ENCODE measurements at places on chromosomes 4 and X. TPM values are rescaled to one million over a fixed set of nuclear protein-coding genes. Genes with fewer than 3 reads are reported as not detected.

The ADH4 gene
- total RNA-seq, result not detected

The CPXCR1 gene
- not detected for total RNA-seq

The GNPDA2 gene
- 8.4 TPM for total RNA-seq

The EGF gene
- 11.8 TPM for total RNA-seq

The SFRP2 gene
- total RNA-seq, result not detected

The PDHA1 gene
- 93.6 TPM for total RNA-seq

The PLAC8 gene
- total RNA-seq, result 146 TPM

The PCDH7 gene
- not detected for total RNA-seq

The NAA11 gene
- total RNA-seq, result not detected

GRCh38 chr4:163762741-163763140 is 268.3 kb downstream of the TMA16 start:
- H3K4me3 ChIP-seq, result no peak overlapping the region
- no peaks in the 10 kb centered on the region for H3K4me1 ChIP-seq
- no peak for DNase-seq
- H3K36me3 ChIP-seq, result no peaks in the 10 kb centered on the region
- H3K27ac ChIP-seq, result no peak overlapping the region

GRCh38 chrX:77442728-77443127 is 4.5 kb upstream of the FGF16 start:
- H3K36me3 ChIP-seq, result peaks cover 2% of the 10 kb centered on the region
- no peak overlapping the region for H3K27ac ChIP-seq
- peaks cover 20% of the 10 kb centered on the region for H3K27me3 ChIP-seq
- no peak overlapping the region for H3K4me3 ChIP-seq

- no peaks in the 10 kb centered on the region for H3K36me3 ChIP-seq
- H3K27ac ChIP-seq, result no peak overlapping the region
- no peak for DNase-seq
- no peaks in the 10 kb centered on the region for H3K27me3 ChIP-seq
- H3K4me1 ChIP-seq, result no peaks in the 10 kb centered on the region
These were observed 218.2 kb downstream of the BANK1 start for GRCh38 chr4:102008711-102009110.

- H3K27me3 ChIP-seq, result no peaks in the 10 kb centered on the region
- no peak overlapping the region for H3K4me3 ChIP-seq
- H3K27ac ChIP-seq, result no peak overlapping the region
- H3K4me1 ChIP-seq, result no peaks in the 10 kb centered on the region
- H3K36me3 ChIP-seq, result no peaks in the 10 kb centered on the region
- DNase-seq, result no peak
These were observed 1080.9 kb downstream of the FAT4 start for GRCh38 chr4:126395664-126396063.

GRCh38 chrX:115912372-115912897 is 258.1 kb upstream of the AGTR2 start:
- no peak for DNase-seq
- H3K36me3 ChIP-seq, result no peaks in the 10 kb centered on the region
- H3K4me1 ChIP-seq, result no peaks in the 10 kb centered on the region
- no peak overlapping the region for H3K4me3 ChIP-seq

DNA sequence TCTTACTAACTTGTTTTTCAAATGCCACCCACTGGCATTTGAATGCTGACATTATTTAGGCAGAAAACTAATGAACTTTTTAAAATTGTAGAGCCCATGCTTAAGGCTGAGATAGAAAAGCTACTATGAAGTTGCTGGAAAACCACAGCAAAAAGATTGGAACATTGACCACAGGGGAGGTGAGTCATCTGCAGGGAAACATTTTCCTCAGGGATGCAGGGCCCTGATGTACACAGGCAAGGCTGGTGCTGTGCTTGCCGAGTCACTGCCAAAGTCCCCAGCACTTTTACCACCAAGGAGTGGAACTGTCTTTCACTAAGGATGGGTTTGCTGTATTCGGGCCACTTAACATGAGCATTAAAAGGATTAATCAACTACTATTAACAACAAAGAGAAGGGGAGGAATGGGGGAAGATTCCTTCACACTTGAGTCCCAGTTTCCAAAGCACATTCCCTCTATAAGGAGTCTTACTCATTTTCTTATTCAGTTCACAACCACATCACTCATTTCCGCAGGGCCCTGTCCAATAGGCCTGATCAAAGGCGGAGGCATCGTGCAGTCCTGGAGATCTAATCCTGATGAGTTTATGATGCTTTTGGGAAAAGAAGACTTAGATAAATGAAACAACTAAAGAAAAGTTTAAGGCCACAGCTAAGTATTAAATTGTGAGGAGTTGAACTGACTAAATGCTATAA is 202.9 kb upstream of the NPY2R start:
- no peak overlapping the region for H3K27ac ChIP-seq
- no peaks in the 10 kb centered on the region for H3K4me1 ChIP-seq
- H3K4me3 ChIP-seq, result no peak overlapping the region
- no peaks in the 10 kb centered on the region for H3K36me3 ChIP-seq
- peaks cover 5% of the 10 kb centered on the region for H3K27me3 ChIP-seq
- DNase-seq, result no peak

DNA sequence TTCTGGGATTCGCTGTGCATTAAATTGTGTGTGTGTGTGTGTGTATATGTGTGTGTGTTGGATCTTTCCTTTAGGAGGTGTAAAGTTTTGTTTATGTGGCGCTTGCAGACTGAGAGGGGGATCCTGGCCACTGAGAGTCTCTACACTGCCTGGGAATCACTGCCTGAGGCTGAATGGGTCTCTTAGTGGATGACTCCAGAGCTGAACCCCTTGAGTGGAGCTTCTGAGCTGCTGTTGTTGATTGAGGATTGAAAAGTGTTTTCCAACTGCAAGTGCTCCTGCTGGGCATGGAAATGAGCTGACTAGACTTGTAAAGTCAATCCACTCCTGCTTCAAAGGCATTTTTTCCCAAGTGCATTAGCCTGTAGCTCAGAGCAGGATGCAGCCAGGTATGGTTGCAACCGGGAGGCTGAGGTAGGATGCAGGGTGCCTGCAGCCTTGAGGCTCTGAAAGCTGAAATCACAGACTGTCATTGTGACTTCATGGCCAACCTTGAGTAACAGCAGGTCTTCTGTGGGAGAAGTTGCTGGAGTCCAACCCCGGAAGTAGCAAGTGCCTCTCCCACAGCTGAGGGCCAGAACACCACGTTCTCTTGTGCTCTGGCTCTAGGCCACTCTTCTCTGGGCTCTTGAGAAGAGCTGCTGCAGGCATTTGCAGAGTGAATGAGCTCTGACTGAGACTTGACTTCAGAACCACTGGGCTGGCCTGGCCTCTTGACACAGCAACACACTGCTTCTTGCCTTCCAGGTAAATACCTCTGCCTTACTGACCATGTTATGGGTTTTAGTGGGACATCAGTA is at the start of gene TBX22:
Gene TBX22 (plus strand): TSS at position 613 of the 800 bp plus-strand sequence. CDS start 7,517 bp downstream, outside the sequence.
- no peak for DNase-seq
- no peaks in the 10 kb centered on the region for H3K36me3 ChIP-seq
- no peak within 1 kb of the TSS for H3K4me3 ChIP-seq
- H3K27me3 ChIP-seq, result peaks cover 4% of the 10 kb centered on the region
- H3K4me1 ChIP-seq, result no peaks in the 10 kb centered on the region

DNA sequence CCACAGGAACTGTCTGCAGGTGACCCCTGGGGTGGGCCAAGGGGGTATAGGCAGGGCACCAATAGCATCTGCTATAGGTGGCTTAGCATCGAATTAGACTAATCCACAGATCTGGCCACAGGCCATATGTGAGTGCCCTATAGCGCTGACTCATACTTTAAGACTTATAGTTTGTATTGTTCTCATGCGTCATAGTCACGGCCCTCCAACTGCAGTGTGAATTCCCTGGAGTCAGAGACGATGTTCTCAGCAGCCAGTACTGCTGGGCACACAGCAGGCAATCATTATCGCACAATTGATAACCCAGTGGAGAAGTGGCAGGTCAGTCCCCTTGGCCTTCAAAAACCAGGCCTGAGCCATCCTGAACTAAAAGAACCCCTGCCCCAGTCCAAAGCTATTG is 58.1 kb downstream of the ADGRG2 start:
- no peak for DNase-seq
- H3K4me1 ChIP-seq, result no peaks in the 10 kb centered on the region
- no peaks in the 10 kb centered on the region for H3K27me3 ChIP-seq
- no peaks in the 10 kb centered on the region for H3K36me3 ChIP-seq
- no peak overlapping the region for H3K4me3 ChIP-seq
- no peak overlapping the region for H3K27ac ChIP-seq

GRCh38 chr4:185573651-185574199 is 38.4 kb upstream of the PDLIM3 start:
- H3K27ac ChIP-seq, result no peak overlapping the region
- no peak for DNase-seq
- H3K4me3 ChIP-seq, result no peak overlapping the region
- peaks cover 49% of the 10 kb centered on the region for H3K27me3 ChIP-seq

DNA sequence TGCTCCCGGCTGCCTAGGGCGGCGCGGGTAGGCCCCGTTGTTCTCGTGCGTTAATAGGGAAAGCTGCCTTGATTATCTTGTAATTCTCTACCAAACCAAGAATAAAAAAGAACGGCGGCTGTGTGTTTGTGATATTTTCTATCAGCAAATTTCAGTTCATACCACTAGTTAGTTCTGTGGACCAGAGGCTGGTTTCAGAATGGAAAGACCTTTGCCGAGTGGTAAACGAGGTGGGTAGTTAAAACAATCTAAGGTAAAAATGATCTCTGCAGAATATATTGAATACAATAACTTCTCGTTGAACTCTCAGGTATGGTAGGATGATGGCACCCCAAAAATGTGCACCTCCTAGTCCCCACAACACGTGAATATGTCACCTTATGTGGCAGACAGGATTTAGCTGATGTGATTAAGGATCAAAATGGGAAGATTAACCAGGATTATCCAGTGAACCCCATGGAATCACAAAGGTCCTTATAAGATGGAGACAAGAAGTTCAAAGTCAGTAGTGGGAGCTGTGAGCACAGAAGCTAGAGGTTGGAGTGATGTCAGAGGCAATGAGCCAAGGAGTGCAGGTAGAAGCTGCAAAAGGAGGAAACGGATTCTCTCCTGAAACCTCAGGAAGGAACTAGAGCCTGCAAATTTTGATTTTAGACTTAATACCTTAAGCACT is 574 bp upstream of the CFAP97 start:
- H3K27me3 ChIP-seq, result no peaks in the 10 kb centered on the region
- peak overlapping the region; percentile 97 for H3K4me3 ChIP-seq
- peak overlapping the region; percentile 99 for H3K27ac ChIP-seq
- no peak for DNase-seq
- H3K4me1 ChIP-seq, result peaks cover 47% of the 10 kb centered on the region
- H3K36me3 ChIP-seq, result no peaks in the 10 kb centered on the region

DNA sequence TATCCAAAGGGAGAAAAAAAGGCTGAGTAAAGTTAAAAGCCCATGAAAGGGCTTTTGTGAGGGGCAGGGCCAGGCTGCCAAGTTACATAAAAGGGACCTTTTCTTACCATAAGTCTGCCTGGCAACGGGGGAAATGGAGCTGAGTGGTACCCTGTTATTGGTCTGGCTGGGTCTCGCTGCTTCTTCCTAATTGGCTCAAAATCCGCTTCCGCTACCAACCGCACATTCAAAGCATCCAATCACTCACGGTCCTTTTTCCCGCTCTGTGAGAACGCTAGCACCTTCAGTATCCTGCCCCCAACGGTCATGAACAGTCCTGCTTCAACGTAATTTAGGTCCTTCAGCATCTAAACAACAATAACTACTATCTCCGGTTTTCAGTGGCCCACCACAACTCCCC is 611 bp downstream of the TEX11 start:
- no peak for DNase-seq
- H3K27me3 ChIP-seq, result no peaks in the 10 kb centered on the region
- no peak overlapping the region for H3K4me3 ChIP-seq
- H3K27ac ChIP-seq, result no peak overlapping the region

DNA sequence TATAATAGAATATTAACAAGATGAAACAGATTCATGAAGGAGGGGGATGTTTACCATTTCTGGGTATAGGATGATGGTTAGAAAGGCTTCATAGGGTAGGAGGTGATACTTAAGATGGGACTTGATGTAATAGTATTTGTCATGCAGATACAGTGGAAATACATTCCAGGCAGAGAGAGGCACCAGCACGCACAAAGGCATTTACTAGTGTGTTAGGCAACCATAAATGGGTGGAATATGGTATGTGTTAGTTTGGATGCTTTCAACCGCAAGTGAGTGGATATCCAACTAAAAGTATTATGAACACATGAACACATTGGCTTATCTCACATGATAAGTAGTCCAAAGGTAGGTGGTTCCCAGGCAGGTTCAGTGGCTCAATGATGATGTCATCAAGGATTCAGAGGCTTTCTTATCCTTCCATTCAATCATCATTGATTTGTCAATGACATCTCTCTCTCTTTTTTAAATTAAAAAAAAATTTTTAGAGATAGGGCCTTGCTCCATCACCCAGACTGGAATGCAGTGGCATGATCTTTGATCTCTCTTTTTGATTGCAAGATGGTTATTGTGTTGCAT is 12.7 kb upstream of the STARD8 start:
- no peak overlapping the region for H3K4me3 ChIP-seq
- H3K4me1 ChIP-seq, result no peaks in the 10 kb centered on the region
- no peaks in the 10 kb centered on the region for H3K27me3 ChIP-seq
- no peak for DNase-seq
- H3K27ac ChIP-seq, result no peak overlapping the region
- no peaks in the 10 kb centered on the region for H3K36me3 ChIP-seq

GRCh38 chrX:110268886-110269285 is 49.0 kb downstream of the AMMECR1 start:
- peak overlapping the region; percentile 82 for H3K27ac ChIP-seq
- no peak overlapping the region for H3K4me3 ChIP-seq
- no peaks in the 10 kb centered on the region for H3K36me3 ChIP-seq
- no peaks in the 10 kb centered on the region for H3K27me3 ChIP-seq
- no peak for DNase-seq

- H3K27ac ChIP-seq, result no peak overlapping the region
- H3K4me1 ChIP-seq, result no peaks in the 10 kb centered on the region
- H3K36me3 ChIP-seq, result no peaks in the 10 kb centered on the region
- DNase-seq, result no peak
These were observed 62.8 kb upstream of the GRIA3 start for GRCh38 chrX:123121241-123121640.

- H3K27ac ChIP-seq, result no peak overlapping the region
- DNase-seq, result no peak
- peaks cover 6% of the 10 kb centered on the region for H3K4me1 ChIP-seq
- H3K36me3 ChIP-seq, result no peaks in the 10 kb centered on the region
These were observed 17.8 kb upstream of the EGFL6 start for GRCh38 chrX:13551610-13552009.

DNA sequence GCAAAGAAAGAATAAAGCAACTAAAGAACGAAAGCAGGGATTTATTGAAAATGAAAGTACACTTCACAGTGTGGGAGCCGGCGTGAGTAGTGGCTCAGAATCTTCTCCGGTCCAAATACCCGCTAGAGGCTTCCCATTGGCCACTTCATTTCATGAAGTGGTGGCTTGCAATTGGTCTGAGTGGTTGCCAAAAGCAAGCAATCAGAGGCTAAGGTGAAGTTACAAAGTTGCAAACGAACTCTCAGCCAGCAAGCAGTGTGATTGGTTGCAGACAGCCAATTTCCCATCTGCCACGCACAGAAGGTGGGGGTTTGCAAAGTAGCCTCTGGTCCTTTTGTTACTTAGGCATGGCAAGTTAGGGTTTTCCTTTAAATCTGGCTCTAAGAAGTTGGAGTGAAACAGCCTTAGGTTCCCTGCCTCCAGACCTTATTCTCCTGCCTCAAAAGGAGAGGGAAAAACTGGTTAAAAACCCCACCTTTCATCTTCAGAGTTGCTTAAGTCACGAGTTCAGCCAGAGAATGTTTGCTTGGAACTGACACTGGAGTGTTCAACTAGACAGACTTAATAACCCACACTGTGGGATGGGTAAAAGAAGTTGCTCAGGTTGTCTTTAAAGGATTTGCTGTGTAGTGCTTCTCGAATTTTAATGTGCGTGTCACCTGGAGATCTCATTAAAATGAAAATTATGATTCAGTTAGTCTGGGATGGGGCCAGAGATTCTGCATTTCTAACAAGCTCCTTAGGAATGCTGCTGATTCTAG is 6.9 kb upstream of the CLOCK start:
- no peaks in the 10 kb centered on the region for H3K36me3 ChIP-seq
- peak overlapping the region; percentile 56 for H3K4me3 ChIP-seq
- peaks cover 6% of the 10 kb centered on the region for H3K27me3 ChIP-seq
- no peak for DNase-seq
